NCI-H774 (cell line): ENCODE measurements at places on chromosomes 2 and 18.

DNA sequence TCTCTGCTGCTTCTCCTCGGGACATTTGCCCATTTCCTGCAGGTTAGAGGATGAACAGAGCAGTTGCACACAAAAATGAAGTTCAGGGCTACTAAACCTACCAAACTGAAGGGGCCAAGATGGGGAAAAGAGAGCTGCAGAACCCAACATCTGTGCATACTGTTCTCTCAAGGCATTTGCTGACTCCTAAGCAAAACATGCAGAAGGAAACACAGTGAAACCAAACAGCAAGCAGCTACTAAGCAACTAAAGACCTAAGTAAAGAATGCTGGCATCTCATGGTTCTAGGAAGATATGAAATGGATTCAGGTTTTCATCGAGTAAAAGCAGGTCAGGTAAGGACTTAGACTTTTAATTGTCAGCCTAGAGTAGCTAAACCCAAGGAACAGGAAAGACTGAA lies 111.9 kb upstream of the SYT4 start:
- no peak for DNase-seq

DNA sequence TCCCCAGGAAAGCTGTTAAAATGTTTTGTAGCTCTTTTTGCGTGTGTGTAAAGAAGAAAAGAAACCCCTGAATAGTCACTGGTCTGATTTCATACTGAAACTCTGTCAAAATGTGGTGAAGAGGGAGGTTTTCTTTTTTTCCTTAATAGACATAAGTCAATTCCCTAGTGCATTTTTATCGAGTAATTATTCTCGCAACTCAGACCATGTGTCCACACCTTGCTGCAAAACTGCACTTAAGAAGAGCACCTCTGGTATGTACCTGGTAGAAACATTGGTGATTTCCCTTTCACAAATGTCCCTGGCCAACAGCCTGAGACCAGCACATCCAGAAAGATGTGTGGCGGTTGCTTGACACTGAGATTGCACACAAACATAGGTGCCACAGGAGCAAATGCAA lies 159.9 kb downstream of the ZNF521 start:
- DNase-seq, result no peak

DNA sequence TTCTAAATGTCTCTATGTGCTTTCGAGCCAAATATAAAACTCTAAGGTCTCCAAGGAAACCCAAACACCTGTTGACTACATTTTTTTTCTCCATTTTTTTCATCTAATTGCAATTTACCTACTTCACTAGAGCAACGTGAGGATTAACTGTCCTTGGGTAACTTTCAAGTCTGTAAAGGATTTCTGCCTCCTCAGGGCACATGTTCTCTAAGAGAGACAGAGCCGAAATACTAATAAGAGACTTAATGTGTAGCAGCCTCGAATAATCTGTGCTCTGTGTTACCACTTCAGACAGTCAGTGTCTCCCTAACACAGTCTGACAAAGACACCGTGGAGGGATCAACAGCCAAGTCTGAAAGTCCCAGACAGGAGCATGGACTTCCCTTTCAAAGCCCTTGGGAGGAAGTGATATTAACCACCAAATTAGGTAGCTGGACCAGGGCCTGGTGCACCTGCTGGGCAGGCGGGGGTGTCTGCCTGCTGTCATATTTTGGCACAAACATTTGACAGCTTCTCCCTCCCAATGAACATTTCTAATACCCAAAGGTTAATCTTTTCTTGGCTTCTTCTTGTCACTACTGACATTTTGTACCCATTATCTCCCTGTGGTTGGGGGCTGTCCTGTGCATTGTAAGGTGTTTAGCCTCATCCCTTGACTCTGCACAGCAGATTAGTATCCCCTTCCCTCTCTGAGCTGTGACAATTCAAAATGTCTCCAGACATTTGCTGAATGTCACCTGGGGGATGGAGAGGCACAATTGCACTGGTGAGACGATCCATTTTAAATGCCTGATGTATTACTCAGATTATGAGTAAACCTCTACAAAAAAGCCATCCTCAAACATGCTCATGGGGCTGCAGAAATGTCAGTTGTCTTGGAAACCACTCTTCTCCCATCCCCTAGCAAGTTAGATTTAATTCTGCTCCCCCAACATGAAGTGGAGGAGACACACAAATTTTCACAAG lies 45.7 kb upstream of the LYPD1 start:
- no peak for DNase-seq

- DNase-seq, result no peak
Measured at GRCh38 chr2:34266908-34267697, 668.0 kb upstream of the FAM98A start.

DNA sequence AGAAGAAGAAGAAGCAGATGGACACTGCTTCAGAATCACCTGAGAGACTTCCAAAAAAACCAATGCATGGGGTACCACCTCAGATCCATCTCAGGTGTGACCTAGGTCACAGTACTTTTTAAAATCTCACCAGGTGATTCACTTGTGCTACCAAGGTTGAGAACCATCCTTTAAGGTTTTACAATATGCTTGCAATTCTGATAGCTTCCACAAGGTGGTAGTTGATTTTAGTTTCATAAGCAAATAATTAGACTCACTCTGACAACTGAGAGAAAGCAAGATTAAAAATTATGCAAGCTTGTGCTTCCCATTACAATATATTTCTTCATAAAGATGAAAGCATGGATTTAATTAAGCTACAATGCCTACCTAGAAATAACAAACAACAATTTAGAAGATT lies 355.1 kb downstream of the EN1 start:
- DNase-seq, result no peak

GRCh38 chr18:29383311-29384273 lies 1206.7 kb upstream of the CDH2 start:
- no peak for DNase-seq
